Activated CD8-positive, alpha-beta memory T cell treated with anti-CD3 and anti-CD28 coated beads for 4 hours (primary cell): ENCODE measurements at places on chromosomes 2 and 18.

GRCh38 chr2:178523596-178524134 lies 43.4 kb downstream of the PLEKHA3 start:
- no peak for DNase-seq

- DNase-seq: no peak
Observed at GRCh38 chr2:241565411-241565810, 6.9 kb downstream of the BOK start.

GRCh38 chr2:159895258-159896065 lies 97.5 kb upstream of the CD302 start:
- DNase-seq: no peak

- no peak for DNase-seq
Observed at GRCh38 chr18:34550156-34550555, 159.9 kb upstream of the DTNA start.

DNA sequence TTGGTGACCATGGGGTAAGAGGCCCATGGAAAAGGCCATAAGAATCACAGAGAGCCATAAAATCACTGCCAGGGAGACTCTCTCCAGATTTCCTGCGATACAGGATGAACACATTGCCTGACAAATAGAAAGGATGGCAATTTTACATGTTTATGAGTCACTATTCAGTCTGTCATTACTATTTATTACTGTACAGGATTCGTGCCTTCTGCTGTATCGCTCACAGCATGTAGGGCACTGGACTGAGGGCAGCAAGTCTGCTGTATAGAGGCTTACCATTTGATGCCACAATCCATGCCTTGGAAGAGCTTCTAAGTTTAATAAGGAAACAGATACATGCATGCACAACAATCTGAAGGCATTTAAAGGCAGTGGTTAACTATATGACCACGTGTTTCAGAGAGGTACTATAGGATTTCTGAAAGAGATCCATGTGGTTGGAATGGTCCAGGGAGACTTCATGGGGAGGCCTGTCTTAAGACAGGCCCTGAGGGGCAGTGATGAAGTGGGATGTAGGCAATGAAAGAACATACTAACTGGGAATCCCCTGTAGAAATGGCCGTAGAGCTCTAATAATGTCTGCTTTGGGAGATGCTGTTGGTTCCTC lies 702.4 kb upstream of the RAB6C start:
- DNase-seq: no peak

- no peak for DNase-seq
Observed at GRCh38 chr2:65613968-65614555, 181.7 kb upstream of the SPRED2 start.

- DNase-seq: no peak
Observed at GRCh38 chr18:43789234-43790000, 512.1 kb upstream of the SYT4 start.

GRCh38 chr2:8582651-8583399 lies 99.0 kb upstream of the ID2 start:
- no peak for DNase-seq

GRCh38 chr2:17995593-17995992 lies 117.1 kb downstream of the KCNS3 start:
- DNase-seq: no peak

DNA sequence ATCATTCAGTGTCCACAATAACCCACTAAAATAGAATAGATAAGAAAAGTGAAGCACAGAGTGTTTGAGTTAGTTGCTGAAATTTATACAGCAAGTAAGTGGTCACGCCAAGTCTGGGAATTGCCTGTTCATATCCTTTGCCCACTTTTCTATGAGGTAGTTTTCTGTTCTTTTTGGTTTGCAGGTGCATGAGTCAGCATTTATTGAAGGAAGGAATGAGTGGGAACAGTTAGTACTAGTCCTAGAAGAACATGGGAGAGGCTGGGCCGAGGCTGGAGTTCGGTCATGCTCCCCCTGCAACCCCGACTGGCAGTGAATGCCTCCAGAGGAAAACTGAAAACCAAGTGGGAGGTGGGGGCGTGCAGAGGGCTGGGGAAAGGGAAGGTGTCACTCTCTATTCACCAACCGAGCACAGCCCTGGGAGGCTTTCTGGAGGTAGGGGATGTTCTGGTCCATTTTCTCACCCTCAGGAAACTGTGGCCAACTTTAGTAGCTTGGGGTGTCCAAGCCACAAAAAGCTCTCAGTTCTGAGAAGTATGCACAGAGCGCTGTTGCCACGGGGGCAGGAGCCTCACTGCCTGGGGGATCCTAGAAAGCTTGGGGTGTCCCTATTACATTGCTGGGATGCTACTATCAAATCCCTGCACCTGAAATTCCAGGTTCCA lies 41.4 kb downstream of the FOSL2 start:
- no peak for DNase-seq

GRCh38 chr2:198700319-198700718 lies 757.4 kb downstream of the SATB2 start:
- DNase-seq: no peak

GRCh38 chr2:155852156-155852555 lies 480.4 kb downstream of the NR4A2 start:
- no peak for DNase-seq

DNA sequence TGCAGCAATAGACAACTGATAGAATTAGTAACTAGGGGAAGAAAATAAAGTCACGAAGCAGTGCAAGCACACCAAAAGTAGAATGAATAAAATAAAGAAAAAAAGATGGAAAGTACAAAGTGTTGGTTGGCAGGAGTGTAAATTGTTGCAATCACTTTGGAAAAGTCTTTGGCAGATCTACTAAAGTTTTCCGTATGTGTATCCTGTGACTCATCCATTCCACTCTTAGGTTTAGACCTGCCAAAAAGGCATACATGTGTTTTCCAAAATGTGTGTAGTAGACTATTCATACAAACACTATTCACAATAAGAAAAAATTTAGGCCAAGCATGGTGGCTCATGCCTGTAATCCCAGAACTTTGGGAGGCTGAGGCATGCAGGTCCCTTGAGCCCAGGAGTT lies 282.1 kb upstream of the FSIP2 start:
- DNase-seq: no peak
